Activated CD4-positive, alpha-beta T cell treated with anti-CD3 and anti-CD28 coated beads, Interleukin-2, amount 50 U/mL, for 48 hours (primary cell): ENCODE measurements at places on chromosomes 12 and 14.

- DNase-seq, result no peak
These were observed 105.8 kb downstream of the SPTSSA start for GRCh38 chr14:34356264-34356654.

GRCh38 chr14:54125109-54125508, 168.5 kb upstream of the BMP4 start:
- DNase-seq, result no peak

DNA sequence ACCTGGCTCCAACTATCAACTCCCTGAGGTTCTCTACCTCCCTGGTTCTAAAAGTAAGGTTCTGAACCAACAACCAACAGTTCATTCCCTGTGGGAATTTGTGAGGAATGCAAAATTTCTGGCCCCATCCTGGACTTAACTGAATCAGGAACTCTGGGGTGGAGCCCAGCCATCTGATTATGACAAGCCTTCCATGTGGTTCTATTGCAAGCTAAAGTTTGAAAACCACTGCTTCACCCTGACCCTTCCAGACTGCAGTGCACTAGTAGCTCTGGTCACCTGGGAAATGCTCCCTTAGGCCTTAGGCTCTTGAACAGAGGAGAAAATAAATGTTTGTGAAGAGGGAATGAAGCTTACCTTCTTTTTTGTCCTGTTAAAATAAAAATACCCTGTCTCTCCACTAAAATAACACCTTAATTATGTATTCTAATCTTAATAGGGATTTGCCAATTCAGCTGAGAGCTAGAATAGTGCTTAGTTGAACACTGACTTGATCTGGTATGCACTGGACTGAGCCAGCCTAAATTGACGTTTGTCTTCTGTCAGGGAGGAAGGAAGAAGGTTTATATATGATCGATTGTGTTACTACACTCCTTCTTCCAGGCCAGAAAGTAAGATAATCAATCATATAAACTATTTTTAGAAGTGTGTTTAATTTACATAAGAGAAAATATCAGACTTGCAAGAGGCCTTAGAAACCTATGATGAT, 39.1 kb upstream of the DDHD1 start:
- no peak for DNase-seq

DNA sequence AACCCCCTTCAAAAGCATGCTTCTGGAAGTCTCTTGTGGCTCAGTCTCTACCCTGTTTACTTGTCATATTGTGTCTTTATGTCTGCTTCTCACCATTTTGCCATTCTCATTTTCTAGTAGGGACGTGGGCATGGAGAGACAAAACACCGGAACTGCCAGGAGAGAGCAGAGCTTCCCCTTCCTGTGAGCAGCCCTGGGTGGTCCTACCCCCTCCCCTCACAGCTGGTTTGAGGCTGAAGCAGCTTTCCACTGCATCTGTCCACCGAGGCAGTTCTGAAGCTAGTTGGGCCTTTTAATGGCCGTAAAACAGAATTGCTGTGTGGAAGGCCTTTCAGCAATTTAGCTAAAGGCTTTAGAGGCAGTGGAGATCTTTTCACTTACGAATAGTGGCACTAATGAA, 77.0 kb downstream of the PELI2 start:
- DNase-seq, result no peak

DNA sequence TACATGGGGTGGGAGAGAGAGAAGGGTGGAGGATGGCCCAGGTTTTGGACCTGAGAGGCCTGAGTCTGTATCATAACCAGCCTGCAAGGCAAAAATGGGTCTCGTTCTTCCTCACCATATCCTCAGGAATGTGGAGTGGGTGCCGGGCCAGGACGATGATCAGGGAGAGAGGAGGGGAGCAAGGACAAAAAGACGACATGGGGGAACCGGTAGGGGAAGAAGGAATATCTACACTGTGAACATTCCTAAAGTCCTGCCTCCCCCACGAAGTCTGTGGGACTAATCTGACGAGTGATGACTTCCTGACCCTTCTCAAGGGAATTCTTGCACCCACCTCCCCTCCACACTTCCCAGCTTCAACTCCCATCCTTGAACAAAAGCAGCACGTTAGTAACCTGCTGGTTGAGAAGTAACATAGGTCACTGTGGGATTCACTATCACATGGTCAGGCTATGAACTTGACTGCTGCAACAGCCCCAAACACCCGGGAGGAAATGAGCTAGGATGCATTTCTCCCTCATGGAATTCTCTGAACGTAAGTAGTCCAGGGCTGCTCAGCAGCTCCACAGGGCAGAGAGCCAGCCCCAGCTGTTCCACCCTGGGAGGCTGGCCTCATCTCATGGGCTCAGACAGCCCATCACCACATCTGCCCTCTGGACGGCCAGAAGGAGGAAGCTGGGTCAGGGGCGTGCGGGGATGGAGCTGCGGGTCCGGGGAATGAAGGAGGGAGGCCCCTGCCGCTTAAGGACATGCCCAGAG, 36.8 kb upstream of the VWF start:
- DNase-seq, result no peak
